ENCODE measurements at places on chromosomes 4 and X.

- no peak for DNase-seq
These were observed 85.7 kb upstream of the TENT5D start for GRCh38 chrX:80334583-80334982.

- peak; percentile 61 for DNase-seq
These were observed 81.6 kb downstream of the SORBS2 start for GRCh38 chr4:185730387-185730786.

DNA sequence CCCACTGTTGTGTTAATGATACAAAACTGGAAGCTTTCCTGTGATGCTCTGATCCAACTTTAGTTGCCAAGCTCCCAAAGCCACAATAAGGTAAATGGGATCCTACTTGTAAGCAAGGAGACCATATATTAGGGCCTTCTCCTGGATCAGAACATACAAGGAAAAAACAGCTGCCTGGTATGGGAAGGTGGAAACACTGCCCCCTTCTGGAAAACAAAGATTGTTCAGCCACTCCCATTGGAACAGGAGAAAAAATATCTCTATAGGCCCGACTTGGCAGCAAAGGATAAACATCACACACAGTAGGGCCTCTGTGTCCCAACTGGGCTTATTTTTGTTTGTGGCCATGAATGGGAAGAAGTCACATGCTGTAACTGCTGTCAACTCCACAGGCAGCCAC lies 166.5 kb downstream of the TBX22 start:
- DNase-seq = peak; percentile 14

DNA sequence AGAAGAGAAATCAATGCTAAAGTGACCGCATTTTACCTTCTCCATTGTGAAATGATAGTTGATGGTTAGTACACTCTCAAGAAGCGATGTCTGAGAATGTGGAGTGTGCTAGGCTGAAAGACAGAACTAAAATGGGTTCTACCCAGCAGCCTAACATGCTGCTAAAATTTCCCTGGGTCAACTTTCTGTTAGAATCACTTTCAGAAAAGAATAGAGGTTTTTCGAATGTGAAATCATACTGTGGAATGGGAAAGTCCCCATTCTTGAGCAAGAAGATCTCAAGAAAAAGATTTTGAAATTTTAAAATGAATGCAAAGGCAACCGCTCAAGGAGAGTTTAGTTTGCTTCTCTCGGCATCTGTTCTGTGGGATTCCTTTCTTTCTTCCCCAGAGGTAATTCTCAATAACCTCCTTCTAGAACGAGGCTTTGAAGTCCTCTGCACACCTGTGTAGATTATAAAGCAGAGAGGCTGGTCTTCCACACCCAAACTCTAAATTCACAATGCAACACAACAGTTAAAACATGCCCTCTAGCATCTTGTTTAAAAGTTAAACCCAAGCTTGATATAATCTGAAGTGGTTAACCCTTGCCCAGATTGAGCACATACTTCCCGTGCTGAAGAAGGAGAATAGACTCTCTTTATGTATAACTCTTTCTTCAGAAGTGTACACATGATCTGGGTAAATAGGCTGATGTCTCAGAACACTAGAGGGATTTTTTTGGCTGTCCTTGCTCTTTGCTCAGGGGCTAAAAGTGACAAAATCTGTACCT lies 208.7 kb upstream of the KLF3 start:
- DNase-seq = no peak

- DNase-seq = peak; percentile 2
These were observed 12.4 kb upstream of the PIN4 start for GRCh38 chrX:72169008-72169728.

DNA sequence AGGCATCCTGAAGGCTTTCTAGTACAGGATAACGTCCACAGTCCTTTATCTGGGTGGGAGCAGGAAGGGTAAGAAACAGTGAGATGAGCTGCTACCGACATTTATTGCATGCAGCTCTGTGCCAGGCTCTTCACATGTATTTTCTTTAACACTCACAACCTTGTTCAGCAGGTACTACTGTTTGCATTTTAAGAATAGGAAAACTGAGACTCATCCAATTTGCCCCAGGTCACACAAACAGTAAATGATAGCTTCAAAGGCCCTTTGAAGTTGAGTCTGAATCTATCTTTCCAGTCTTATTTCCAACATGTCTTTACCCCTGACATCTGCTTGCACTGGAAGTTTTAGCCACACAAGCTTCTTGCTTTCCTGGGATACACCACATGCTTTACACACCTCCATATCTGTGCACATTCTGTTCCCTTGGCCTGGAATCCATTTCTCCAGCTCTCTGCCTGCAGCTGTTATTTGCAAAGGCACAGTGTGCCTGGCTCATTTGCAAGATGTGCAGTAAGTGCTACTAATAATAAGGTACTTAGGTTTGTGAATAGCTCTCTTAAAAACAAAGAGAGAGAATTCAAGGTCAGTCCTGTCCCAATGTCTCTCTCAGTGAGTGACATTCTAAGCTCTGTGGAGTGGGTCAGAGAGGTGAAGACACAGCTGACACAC lies 61.2 kb downstream of the METTL14 start:
- DNase-seq = no peak

DNA sequence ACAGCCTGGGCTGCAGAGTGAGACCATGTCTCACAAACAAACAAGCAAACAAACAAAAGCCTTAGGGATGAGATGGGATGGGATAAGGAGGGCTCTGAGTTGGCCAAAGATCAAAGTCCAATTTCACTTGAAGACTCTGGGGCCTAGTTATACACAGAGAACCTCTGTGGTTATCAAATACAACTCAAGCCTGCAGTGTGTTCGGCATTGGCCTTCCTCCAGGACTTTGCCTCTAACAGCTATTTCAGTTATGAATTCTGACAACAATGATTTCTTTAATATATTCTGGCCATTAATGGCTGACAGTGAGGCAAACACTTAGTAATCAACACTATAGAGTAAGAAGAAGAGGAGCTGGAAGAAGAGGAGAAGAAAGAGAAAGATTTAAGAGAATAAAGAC lies 171.1 kb downstream of the PDGFRA start:
- no peak for DNase-seq

DNA sequence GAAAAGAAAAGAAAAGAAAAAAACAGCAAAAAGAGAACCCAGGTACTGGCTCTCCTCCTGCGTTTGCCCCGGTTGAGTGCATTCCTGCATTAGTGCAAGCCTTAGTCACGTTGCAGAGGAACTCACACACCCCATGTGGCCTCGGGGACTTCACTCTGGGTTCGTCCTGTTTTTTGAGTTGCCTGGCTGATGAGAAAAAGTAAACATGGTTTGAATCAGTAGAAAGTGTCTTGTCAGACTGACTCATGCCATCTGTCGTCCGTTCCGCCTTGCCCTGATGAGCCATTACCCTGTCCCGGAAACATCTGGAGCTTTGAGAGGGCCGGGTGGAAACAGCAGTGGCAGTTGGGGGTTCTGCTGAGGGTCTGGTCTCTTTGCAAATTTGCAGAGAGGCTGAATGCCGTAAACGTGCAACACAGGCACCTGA lies 16.3 kb downstream of the CD99 start:
- peak; percentile 91 for DNase-seq

DNA sequence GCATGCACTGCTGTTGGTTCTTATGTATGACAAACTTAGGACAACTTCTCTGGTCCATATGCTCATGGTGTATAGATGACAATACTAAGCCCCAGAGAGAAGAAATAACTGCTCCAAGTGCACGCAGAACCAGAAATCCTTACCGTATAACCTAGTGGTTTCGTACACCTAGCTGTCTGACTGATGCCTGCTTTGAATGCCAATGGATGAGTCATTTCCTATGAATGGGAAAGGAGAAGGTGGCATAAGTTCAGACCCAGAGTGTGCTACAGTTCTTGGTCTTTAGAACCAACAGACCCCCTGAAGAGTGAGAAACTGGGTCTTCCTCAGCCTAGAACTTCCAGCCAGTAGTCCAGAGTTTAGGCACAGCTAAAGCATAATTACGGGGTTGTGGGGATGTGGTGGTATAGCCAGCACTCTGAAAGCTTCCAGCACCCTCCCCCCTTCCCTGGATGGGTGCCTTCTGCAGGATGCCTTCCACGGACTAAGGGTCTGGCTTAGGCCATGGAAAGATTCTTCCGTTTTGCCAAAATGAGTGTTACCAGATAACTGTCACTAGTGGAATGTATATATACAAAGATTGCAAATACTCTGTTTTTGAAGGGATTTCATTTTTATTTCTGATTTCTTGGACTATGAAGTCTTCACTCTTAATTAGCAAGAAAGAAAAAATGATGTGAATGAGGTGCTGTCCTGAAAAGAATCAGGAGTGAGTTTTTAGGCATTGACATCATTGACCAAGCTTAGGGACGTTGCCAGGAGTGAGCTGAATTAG lies 84.6 kb upstream of the PACRGL start:
- no peak for DNase-seq

DNA sequence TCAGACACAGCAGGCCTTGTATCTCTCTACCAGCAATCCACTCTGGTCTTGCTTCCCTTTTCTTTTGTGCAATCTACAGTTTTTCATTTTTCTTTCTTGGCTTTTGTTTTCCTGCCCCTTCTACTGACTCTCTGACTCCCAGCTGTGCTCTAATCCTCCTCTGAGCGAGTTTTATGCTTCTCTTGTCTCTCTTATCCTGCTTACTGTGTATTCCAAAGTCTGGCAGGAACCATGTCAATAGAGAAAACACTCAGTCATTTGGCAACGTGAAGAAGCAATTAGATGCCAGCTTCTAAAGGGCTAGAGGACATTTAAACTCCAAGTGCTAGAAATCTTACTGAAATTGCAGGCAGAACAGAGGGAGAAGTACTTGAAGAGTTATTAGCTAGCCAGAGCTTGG lies 984.6 kb upstream of the TENM3 start:
- no peak for DNase-seq

- DNase-seq = no peak
These were observed 3.7 kb downstream of the SLC25A14 start for GRCh38 chrX:130343411-130343810.

DNA sequence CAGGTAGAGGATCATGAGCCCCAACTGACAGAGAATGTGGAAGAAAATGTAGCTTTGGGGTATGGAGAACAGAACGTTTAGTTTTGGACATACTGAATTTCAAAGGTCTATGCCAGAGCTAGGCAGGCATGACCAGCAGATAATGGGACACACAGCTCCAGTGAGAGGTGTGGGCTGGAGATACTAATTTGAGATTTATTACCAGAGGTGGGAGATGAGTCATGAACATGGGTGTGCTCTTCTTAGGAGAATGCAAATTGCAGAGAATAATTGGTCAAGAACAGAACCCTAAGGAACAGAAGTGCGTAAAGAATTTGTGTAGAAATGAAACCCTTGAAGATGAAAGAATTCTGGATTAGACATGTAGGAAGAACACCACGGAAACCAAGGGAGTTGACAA lies 125.2 kb downstream of the PACRGL start:
- DNase-seq = no peak

DNA sequence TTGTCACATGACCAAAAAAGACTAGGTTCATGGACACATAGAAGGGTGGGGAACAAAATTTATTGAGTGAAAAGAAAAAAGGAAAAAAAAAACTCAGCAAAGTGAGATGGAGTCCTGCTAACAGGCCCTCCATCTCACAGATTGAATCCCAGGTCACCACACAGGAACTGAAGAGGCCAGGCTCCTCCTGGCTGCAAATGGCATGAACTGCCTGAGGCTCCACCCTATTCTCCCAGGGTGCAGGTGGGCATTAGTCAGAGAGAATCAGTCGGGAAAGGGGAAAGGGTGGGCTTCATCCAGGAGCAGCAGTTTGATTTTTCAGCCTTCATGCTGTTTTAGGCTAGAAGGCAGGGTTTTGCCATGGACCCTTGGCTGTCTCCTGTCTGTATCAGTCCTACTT lies 128.5 kb upstream of the GRID2 start:
- no peak for DNase-seq

GRCh38 chr4:173346074-173346473 lies 11.9 kb upstream of the HMGB2 start:
- no peak for DNase-seq

DNA sequence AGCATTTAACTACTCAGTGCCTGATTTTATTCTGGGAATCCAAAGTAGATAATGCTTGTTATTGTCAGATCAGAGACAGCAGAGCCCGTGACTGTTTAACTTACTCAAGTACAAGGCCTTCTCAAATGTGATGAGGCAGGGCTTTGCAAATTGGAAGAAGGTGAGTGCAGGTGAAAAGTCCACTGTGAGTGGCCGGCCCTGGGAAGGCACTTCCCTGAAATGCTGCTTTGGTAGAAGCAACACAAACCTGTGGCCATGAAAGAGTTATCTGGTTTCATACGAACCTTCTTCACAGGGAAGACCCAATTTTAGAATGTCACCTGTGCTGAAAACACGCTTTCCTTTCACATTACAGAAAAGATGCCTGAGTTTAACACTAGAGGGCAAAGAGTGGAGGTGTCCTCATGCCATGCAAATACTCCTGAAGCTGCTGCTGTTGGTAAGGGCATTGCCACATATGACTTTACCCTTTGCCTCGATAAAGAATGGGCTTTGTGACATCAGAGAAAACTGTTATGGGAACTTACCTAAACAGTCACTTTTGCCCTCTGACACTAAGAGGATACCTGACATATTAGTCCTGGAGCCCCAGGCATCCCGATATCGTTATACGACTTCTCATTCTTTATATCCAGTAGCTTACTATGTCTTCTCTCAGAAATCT lies 8.0 kb downstream of the PPARGC1A start:
- no peak for DNase-seq

GRCh38 chrX:41022566-41022965 lies 62.7 kb upstream of the USP9X start:
- DNase-seq = peak; percentile 53

DNA sequence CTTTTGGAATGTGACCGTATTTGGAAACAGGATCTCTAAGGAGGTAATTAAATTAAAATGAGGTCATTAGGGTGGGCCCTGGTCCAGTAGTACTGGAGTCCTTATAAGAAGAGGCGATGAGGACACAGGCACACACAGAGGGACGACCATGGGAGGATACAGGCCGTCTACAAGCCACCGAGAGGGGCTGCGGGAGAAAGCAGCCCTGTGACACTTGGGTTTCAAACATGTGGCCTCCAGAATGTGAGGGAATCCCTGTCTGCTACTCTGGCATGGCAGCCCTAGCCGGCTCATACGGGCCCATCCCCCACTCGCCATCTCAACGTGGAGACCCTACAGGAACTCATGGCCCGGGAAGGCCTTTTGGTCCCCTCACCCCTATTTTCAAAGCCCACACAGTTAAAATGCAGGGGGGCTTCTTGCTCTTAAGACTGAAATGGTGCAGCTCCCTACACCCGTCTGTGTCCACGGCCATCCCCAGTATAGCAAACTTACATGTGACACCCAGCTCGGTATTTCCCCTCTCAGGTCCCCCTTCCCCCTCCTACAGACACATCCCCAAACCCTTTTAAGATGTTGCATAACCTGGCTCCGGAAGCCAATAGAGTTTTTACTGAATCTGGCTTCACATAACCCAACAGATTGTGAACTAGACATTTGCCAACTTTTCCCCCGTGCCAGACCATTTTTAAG lies 124.1 kb upstream of the TBL1X start:
- peak; percentile 92 for DNase-seq

GRCh38 chrX:46750889-46751288 lies 8.0 kb downstream of the SLC9A7 start:
- no peak for DNase-seq

Measured in NB4 (cell line).